ENCODE measurements at places on chromosomes 13 and 19.

GRCh38 chr13:99124794-99125316 is 75.8 kb upstream of the UBAC2 start:
- peak; percentile 82 for DNase-seq

DNA sequence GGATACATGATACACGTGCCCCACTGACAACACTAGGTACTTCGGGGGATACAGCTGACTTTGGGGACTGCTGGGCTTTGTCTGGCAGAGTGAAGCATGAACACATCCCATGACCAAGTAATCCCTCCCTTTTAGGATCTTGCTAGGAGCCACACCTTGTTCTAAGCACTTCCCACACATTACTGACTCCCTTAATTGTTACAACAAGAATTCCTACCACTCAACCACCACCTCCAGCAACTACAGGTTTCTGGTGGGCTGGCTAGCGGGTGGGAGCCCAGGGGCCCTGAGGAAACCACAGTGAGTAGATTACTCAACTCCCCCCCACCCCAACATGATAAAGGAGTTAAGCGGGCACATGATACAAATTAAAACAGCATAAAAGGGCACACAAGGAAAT is 7.2 kb upstream of the SLC35E1 start:
- DNase-seq, result no peak

- no peak for DNase-seq
Measured at GRCh38 chr19:31330761-31331160, 18.5 kb downstream of the TSHZ3 start.

DNA sequence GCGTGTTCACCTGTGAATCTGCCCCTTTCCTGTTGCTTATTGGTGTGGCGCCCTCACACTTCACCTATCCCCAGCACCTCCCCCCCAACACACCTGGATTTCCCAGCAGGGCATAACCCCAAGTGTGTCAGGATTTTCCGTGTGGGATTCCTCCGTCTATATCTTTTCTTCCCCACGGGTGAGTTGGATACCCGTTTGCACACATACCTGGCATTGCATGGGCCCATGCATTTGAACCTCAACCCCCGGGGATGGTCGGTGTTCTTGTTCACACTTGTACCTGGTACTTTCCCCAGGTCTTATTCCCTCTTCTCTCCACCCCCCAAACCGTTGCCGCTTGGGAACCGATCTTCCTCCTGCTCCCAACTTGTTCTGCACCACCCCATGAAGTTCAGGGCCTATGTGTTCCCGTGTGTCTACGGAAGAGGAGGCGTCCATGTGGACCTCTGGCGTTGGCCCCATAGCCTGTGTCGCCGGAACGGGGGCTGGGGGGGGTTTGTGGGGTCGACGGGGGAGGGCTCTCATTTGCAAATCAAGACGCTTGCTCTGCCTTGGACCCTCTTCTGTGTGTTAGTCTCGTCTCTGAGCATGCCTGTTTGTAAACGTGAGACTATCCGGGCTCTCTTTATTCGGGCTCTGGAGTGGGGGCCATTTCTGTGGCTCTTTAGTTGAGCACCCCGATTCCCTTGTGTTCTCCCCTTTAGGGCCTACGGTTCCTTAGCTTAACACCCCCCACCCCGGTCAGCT is 1.7 kb downstream of the PRR12 start:
- DNase-seq, result no peak

GRCh38 chr19:15675560-15675959 is 2.7 kb downstream of the CYP4F12 start:
- no peak for DNase-seq

DNA sequence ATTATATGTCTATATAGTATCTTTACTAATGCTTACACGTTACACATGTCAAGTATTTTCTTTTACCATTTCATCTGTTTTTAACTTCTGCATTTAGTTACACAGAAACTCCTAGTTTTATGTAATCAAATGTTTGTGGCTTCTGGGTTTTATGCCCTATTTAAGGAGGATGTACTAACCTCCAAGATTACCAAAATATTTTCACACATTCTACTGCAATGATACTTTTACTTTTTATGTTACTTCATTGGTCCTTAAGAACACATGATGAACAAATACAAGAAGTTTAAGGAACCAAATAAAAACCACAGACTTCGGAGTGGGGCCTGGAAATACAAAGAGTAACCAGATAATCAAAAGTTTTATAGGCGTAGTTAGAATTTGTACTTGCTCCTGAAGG is 37.2 kb downstream of the ZC3H13 start:
- no peak for DNase-seq

DNA sequence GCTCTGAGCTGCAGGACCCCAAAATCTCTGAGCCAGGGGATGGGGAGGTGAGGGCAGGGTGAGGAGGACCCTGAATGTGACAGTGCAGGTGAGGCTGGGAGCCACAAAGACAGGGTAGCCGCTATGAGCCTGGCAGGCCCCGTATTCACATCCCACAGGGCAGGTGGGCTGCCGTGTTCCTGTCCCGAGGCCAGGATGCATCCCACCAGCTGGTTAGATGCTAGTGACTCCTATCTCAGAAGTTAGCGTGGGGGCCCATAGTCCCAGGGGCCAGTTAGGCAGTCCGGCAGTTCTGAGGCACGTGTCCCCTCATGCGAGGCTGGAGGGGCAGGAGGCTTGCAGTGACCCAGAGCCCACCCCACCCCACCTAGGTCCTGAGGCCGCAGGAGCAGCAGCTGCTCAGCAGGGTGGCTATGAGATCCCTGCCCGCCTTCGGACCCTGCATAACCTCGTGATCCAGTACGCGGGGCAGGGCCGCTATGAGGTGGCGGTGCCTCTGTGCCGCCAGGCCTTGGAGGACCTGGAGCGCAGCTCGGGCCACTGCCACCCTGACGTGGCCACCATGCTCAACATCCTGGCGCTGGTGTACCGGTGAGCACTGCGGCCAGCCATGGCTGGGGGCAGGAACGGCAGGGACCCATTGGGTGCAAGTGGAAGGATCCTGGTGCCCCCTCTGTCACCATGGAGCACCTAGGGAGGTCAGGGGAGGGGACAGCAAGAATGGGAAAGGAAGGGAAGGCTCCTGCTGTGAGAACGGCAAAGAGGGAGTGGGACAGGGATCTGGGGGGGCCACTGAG is 7.2 kb downstream of the KLC3 start:
- DNase-seq, result no peak

GRCh38 chr19:543910-544608 is at the start of gene GZMM:
Gene GZMM, plus strand, starts transcription at chr19:544053. Its CDS starts 19 bp downstream, at chr19:544072.
- no peak for DNase-seq

DNA sequence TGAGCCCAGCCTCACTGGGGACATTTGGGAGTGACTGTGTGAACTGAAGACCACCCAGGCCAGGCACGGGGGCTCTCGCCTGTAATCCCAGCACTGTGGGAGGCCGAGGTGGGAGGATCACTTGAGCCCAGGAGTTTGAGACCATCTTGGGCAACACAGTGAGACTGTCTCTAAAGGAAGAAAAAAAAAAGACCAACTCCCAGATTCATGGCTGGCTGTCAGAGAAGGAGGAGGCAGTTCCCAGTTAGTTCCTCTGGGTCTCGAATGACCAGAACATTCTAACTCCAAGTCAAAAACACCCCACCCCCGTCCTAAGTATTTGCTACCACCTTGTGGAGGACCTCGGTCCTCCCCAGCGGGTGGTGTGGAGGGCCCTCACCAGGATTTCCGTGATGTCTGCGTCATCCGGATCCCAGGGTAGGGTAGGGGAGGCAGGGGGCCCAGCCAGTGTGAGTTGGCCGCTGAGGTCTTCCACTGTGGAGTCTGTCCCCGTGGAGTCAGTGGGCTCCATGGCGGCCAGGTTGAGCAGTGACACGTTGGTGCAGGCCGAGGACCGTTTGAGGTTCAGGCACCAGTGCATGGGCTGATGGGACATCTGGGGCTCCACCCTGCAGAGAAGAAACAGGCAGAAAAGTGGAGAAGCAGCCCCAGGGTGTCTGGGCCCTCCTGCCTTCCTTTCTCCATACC is 1.3 kb downstream of the TSKS start:
- peak; percentile 26 for DNase-seq

- DNase-seq, result peak; percentile 53
Measured at GRCh38 chr13:98508280-98508679, 68.6 kb downstream of the STK24 start.
